ENCODE measurements at places on chromosomes 12 and 14.

DNA sequence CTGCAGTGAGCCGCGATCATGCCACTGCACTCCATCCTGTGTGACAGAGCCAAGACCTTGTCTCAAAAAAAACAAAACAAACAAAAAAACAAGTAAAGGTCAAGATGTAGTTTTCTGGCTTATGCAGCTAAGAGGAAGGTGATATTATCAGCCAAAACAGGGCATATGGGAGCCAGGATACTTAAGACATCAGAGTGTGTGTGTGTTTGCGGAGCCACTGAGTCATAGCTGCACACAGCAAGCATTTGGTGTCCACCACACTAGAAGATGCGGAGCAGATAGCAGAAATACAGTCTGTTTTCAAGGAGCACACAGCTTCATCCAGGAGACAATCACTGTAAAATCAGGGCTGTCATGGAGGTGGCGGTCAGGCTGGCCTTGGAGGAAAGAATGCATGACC is 72.6 kb upstream of the REP15 start:
- DNase-seq = no peak

DNA sequence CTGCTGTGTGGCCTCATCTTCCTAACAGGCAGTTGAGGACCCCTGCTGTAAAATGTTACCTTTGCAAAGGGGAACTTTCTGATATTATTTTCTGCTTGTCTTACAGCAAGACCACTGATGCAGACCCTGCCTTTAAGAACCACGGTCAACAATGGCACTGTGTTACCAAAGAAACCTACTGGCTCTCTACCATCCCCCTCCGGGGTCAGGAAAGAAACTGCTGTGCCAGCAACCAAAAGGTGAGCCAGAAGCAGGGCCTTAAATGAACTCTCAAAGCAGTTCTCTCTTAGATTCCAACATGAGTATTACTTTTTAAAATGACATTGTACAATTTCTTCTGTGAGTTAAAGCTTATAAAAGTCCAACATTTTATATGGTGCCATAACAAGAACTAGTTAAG is 72.2 kb downstream of the EML1 start:
- no peak for DNase-seq

DNA sequence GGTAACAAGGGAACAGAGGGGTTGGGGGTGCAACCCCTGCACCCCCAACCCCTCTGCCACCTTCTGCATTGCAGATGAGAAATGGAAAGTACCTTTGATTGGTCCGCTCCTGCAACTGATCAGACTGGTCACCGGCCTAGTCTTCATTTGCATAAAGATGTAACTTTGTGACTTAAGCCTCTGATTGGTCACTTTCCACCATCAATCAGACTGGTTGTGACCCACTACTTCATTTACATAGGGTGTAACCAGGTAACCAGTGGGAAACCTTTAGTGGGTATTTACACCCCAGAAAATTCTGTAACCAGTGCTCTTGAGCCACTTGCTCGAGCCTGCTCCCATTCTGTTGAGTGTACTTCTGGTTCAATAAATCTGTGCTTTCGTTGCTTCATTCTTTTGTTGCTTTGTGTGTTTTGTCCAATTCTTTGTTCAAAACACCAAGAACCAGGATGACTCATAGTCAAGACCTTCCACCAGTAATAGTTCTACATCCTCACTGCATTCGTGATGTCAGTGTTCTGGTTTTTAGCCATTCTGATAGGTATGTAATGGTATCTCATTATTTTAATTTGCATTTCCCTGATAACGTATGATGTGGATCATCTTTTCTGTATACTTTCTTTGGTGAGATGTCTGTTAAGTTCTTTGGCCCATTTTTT is 30.8 kb downstream of the LEMD3 start:
- DNase-seq = no peak

GRCh38 chr14:71175491-71175890 is 268.2 kb downstream of the PCNX1 start:
- DNase-seq = peak; percentile 31

DNA sequence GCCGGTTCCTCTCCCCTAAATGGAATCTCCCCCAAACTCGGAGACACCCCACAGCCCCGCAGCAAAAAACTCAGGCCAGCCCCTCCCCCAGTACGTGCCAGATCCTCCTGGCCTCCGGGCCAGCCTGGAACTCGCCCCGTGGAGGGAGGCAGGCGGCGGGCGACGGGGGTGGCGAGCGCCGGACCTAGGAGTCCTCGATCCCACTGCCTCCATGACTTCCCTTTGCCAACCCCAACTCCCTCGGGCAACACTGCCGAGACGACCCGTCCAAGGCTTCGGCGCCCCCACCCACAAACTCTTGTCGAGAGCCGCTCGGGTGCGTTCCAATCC is 400 bp downstream of the ADCY6 start:
- no peak for DNase-seq

- no peak for DNase-seq
These were observed 1.3 kb downstream of the ARID4A start for GRCh38 chr14:58299401-58300330.

DNA sequence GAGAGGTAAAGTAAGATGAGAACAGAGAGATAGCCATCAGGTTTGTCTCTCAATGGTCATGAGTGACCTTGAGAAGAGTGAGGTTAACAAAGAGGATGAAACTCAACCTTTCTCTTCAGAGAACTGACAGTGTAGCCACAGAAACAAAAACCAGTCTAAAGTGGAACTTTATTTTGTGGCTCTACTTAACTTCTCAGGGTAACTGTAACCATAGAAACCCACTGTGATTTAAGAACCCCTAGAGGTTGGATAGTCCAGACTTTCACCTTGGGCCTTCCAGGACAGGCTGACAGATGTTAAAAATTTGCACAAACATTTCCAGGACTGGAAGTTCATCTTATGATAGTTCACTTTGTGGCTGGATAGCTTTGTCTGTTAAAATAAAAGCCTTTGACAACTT is 48.5 kb downstream of the ATP23 start:
- DNase-seq = no peak

- DNase-seq = no peak
These were observed 323.8 kb downstream of the RGS6 start for GRCh38 chr14:72256055-72256454.

DNA sequence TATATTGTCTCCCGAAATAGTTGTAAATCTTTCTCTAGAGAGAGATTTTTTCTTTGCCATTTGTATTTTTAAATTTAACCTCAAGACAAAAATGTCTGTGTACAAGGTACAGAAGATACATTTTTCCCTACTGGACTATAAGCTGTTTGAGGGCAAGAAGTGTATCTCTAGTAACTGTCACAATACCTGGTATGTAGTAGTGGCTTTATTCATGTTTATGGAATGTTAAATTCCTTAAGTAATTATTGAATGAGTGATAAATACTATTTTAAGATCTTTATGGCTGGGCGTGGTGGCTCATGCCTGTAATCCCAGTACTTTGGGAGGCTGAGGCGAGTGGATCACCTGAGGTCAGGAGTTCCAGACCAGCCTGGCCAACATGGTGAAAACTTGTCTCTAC is 24.4 kb upstream of the CDK17 start:
- DNase-seq = no peak

GRCh38 chr12:100105661-100106060 is 37.0 kb downstream of the BLTP3B start:
- no peak for DNase-seq

DNA sequence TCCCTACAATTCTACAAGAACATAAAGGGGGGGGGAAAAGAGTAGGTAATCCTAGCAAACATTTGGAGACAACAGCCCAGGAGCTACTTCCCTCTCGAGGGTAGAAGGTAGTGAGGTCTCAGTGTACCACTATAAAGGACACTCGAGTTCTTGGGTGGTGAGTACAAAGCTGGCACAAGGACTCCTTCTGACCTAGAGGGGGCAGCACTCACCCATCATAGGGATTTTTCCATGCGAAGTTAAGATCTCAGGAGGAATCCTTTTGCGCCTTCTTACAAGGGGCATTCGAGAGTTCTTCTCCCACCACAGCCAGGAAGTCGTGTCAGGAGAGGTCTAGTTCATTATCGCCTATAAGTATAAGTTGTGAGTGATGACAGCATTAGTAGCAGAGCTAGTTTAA is 200.2 kb upstream of the RBM19 start:
- no peak for DNase-seq

GRCh38 chr12:15818418-15818817 is 29.2 kb upstream of the EPS8 start:
- DNase-seq = no peak

- DNase-seq = no peak
These were observed 225.3 kb upstream of the ATP2B1 start for GRCh38 chr12:89933911-89934310.

GRCh38 chr12:64696080-64696741 is 63.0 kb downstream of the GNS start:
- no peak for DNase-seq

- DNase-seq = peak; percentile 23
These were observed 37.8 kb downstream of the LLPH start for GRCh38 chr12:66092559-66093269.

- no peak for DNase-seq
These were observed 70.3 kb downstream of the ALX1 start for GRCh38 chr12:85350356-85350755.

DNA sequence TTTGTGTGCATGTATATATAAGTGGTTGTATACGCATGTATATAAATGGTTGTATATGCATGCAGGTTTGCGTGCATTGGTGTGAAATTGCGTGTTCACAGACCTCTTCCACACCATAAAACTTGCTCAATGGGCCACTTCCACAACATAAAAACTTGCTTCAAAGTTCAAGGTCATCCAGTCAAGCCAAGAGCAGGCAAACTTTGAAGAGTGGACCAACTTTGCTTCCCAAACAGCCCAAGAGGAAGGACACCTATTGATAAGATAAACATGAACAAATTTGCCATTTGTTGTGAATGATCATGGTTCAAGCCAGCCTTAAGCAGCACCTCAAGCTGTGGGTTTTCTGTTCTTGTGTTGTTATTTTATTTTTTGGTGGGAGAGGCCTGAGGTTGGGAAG is 25.2 kb upstream of the PPP1CC start:
- DNase-seq = no peak

DNA sequence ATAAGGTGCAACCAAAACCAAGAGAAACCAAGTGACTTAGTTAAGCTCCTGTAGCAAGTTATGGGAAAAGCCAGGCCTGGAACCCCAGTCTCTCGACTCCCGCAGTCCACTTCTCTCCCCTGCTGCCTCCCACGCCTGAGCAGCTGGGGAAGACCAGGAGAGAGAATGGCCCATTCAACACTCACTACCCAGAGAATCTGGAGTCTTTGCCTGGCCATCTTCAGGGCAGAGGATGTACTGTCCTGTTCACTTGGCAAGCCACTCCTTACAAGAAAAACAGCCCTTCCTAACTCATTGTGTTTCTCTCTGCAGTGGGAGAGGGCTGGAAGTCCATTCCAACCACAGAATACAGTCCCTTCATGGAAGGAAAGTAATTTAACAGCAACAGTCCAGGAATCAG is 1.8 kb downstream of the PITPNM2 start:
- no peak for DNase-seq

All from pancreas (tissue), 10 donors.